ENCODE measurements at places on chromosomes 11 and 22.

DNA sequence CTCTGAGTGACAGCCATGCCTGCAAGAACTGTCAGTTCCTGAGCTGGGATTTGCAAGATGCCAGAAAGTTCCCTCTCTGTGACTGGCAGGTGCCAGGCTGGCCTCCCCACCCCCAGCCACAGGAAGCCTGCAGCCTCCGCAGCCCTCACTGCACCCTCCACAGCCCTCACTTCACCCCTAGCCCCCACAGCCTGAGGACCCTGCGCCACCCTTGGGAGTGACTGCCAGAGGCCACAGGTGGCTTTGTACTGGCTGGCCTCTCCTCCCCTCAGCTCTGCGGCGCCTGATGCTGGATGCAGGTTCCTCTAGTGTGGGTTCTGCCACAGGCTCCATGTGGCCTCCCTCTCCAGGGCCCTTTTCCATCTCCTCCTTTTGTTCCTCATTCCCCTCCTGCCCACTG lies 28.7 kb downstream of the MPPED1 start:
- DNase-seq = no peak

DNA sequence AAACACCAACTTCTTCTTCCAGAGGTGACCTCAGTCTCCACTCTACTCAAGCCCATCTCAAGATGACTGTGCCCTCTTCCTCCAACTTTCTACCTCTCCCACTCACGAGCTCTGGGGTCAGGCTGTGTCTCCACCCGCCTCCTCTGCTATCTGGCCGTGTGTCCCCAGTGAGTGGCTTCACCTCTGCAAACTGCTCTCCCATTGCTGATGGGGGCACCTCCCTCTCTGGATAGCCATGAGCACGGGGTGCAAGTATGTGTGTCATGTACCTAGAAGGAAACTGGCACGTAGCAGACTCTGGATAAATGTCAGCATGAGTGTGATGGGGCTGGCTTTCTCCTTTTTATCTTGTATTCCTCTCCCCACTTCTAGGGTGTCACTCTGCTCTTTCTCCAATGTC lies 18.3 kb upstream of the RAC2 start:
- no peak for DNase-seq

DNA sequence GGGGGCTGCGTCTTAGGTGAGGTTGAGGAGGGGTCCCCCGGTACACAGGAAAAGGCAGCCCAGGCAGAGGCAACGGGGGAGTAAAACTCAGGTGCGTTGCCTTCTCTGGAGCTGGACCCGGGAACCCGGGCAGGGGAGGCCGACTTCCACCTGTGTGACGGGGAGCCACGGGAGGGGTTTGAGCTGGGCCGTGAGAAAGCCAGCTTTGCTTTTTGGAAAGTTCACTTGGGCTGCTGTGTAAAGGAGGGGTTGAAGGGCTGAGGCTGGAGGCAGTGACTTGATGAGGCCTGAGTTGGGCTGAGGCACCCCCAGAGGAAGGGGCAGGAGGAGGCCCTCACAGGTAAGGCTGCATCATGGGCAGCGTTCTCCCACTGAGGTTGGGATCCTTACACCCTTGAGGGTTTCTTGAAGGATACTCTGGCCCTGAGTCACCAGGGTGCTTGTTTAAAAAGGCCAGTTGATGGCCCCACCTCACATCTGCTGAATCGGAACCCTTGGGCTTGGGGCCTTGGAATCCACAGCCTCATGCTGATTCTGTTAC lies 47.2 kb downstream of the CHRDL2 start:
- DNase-seq = no peak

DNA sequence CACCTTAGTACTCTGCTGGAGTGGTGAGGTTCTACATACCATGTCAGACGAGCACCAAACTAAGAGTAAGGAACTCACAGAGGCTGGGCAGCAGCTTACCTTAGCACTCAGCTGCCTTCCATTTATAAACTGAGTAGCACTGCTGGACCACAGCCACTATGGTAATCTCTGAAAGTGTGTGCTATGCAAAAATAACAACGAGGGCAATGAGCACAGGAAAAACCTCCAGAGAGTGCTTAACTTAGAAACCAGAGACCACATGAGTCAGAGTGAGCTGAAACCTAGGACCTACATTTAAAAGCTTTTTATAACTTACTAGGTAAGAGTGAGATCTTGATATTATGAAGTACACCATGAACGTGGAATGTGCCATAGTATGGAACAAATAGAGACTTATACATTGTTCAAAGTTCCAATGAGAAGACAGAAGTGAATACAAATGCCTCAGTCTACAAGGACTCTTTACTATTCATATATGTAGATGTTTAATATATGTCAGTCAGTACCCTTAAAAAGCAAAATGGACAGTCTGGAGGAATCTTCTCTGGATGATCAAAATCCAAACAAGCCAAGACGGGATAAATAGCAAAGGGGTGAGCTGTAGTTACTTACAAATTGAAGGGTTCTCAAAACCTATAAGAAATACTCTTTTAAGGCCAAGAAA lies 17.2 kb upstream of the CD59 start:
- DNase-seq = no peak

DNA sequence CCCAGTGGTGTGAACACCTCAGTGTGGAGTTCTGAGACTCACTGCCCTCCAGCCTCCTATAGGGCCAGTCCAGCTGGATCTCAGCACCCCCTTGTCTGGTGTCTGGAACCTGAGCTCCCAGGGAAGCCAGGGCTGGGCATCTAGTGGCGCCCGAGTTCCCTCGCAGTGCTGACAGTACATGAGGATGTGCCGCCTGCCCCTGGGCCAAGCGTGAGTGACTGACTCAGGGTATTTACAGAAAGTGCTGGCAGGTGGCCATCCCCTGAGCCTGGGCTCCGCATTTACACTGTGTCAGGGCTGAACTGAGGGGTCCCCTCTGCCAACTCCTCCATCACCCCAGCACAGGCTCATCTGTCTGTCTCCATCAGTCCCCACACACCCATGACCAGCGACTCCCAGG lies 185.3 kb downstream of the BRD1 start:
- DNase-seq = no peak

GRCh38 chr11:46991391-46991790 lies 54.8 kb downstream of the CSTPP1 start:
- no peak for DNase-seq

DNA sequence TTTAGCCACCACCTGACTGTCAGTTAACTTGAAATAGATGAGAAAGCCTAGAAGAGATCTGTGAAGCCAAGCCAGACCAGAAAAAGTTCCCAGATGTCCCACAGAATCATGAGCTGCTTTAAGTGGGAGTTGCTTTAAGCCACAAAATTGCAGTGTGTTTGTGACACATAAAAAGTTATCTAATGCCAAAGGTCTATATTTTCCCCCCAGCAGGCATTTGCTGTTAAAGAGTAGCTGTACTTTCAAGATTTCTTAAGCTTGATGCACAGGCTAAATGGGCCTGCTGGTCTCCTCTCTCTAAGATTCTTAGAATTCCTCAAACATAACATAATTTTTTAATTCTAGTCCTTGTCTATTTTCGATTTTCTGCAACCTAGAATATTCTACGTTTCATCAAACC lies 825.7 kb downstream of the FAM181B start:
- no peak for DNase-seq

DNA sequence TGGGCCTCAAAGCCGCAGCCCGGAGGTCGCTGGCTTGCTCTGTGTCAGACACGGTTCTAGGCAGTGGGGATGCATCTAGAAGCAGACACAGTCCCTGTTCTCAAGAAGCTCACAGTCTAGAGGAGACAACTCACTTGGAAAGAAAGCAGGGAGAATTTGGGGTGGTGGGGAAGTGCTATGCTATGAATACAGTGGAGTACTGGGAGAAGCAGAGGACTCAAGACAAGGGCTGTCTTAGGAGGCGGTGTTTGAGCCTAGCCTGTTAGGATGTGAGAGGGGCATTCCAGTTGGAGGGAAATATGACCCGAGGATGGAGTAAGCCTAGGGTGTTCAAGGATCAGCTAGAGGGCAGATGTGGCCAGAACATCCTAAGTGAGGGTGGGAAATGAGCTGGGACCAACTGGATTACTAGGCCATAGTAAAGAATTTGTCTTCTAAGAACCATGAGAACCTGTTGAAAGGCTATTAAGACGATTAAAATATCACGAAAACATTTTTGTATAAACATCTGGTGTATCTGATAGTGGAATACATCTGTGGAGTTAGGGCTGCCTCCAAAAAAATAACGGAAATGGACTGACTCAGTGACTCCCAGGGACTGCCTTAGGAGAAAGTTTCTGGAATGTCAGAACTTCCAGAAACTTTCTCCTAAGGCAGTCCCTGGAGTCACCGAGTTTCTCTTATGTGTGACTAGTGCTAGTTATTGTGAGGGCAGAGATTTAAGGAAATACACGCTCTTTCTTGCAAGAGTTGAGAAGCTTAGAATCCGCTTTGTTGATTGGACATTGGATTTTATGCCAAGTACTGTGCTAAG lies 1.1 kb upstream of the PITPNB start:
- DNase-seq = no peak

Data from NCI-H1417 treated with DMSO at 0.1 percent for 48 hours (cell line).